ENCODE measurements at places on chromosomes 4 and X.

GRCh38 chr4:181559637-181560036, 683.6 kb upstream of the TENM3 start:
- H3K4me1 ChIP-seq, result no peaks in the 10 kb centered on the region
- no peaks in the 10 kb centered on the region for H3K36me3 ChIP-seq
- no peak overlapping the region for H3K4me3 ChIP-seq
- H3K27me3 ChIP-seq, result no peaks in the 10 kb centered on the region
- DNase-seq, result no peak

DNA sequence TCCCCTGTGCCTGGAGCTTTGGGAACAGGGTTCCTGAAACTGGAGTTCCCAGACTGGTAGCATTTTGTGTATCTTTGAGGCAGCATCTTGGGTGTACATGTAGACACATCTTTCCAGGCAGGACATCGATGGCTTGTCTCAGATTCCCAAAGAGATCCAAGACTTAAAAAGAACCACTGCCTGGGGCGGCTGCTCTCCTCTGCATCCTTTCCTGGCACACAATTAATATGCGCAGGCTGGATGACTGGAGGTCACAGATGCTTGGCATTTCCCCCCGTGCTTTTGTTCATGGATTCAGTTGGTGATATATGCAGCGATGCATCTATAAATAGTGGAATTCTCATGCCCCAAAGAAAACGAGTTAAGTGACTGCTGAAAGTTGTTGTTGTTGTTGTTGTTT, 80.5 kb downstream of the CLDN34 start:
- H3K36me3 ChIP-seq, result no peaks in the 10 kb centered on the region
- no peak for DNase-seq
- no peaks in the 10 kb centered on the region for H3K4me1 ChIP-seq
- no peaks in the 10 kb centered on the region for H3K27me3 ChIP-seq
- no peak overlapping the region for H3K27ac ChIP-seq
- no peak overlapping the region for H3K4me3 ChIP-seq

DNA sequence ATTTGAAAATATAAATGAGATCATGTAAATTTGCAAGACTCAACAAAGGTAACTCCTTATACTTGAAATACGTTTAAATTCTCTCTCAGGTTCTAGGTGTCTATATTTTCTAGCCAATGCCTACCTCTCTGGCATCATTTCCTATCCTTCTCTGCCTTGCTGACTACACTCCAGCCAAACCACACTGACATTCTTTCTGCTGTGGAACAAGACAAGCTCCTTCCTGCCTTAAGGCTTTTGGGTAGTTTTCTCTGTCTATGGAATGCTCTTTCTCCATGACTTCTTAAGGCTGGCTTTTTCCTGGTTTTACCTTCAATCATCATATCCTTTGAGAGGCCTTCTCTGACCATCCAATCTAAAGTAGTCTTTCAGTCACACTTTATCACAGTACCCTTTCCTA, 201.0 kb downstream of the SPRY1 start:
- peaks cover 15% of the 10 kb centered on the region for H3K4me1 ChIP-seq
- no peak overlapping the region for H3K27ac ChIP-seq
- no peak for DNase-seq
- H3K4me3 ChIP-seq, result no peak overlapping the region
- H3K36me3 ChIP-seq, result no peaks in the 10 kb centered on the region
- H3K27me3 ChIP-seq, result no peaks in the 10 kb centered on the region

- no peak overlapping the region for H3K4me3 ChIP-seq
- H3K27ac ChIP-seq, result no peak overlapping the region
- no peaks in the 10 kb centered on the region for H3K27me3 ChIP-seq
- no peaks in the 10 kb centered on the region for H3K4me1 ChIP-seq
- no peaks in the 10 kb centered on the region for H3K36me3 ChIP-seq
- DNase-seq, result no peak
Measured at GRCh38 chr4:174198828-174199227, 84.6 kb downstream of the FBXO8 start.

DNA sequence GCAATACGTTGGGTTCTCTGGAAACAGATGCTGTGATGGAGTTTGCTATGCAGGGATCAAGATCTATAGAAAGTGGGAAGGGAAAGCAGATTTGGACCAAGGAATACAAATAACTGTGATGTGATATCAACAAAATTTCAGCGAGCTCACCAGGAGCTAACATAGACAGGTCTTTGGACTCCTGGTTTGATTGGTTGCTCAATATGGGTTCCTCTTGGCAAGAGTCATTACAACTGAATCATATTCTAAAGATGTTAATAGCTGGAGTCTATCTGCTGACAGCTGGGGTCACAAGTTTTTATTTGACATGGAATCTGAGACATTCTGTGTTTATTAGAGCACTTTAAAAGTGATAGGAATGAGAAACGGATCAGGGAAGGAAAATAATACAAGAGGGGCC, 637.6 kb upstream of the GNPDA2 start:
- no peaks in the 10 kb centered on the region for H3K4me1 ChIP-seq
- no peak overlapping the region for H3K27ac ChIP-seq
- no peaks in the 10 kb centered on the region for H3K27me3 ChIP-seq
- no peak overlapping the region for H3K4me3 ChIP-seq

GRCh38 chr4:172688534-172688933, 480.1 kb upstream of the GALNT7 start:
- H3K27ac ChIP-seq, result no peak overlapping the region
- H3K4me1 ChIP-seq, result no peaks in the 10 kb centered on the region
- DNase-seq, result no peak
- no peaks in the 10 kb centered on the region for H3K27me3 ChIP-seq
- H3K4me3 ChIP-seq, result no peak overlapping the region

GRCh38 chrX:38606821-38607220, 45.5 kb downstream of the TSPAN7 start:
- H3K36me3 ChIP-seq, result no peaks in the 10 kb centered on the region
- H3K27ac ChIP-seq, result peak overlapping the region; percentile 95
- DNase-seq, result no peak
- no peaks in the 10 kb centered on the region for H3K27me3 ChIP-seq
- peaks cover 23% of the 10 kb centered on the region for H3K4me1 ChIP-seq

Measured in MM.1S (cell line).